ENCODE measurements at places on chromosomes 16 and 17. TPM values are rescaled to one million over a fixed set of nuclear protein-coding genes. Genes with fewer than 3 reads are reported as not detected.

The NDE1 gene
- total RNA-seq = 17.5 TPM

- no peak for DNase-seq
These were observed 102.4 kb downstream of the ABCC12 start for GRCh38 chr16:48053418-48053745.

GRCh38 chr16:57680842-57681375, 12.8 kb downstream of the ADGRG3 start:
- DNase-seq = no peak

DNA sequence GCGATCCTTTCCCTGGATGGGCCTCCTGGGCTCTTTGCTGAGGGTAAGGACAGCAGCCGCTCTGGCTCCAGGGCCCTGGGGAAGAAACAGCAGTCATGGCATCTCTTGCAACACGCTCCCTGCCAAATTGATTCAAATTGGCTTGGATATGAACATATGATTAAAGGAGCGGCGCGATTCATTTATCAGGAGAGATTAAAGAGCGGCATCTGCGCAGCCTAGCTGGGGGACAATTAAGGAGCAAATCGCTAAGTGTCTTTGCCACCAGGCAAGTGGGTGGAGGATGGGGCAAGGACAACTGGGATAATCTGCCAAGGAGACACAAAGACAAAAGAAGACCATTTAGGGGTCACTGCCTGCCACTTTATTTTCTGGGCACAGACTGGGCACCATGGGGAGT, 27.8 kb downstream of the PIPOX start:
- DNase-seq = no peak

GRCh38 chr17:66988069-66988798, 23.7 kb downstream of the CACNG4 start:
- no peak for DNase-seq

The GNPTG gene
- total RNA-seq = 31.7 TPM

- peak; percentile 62 for DNase-seq
These were observed 1.3 kb downstream of the NETO2 start for GRCh38 chr16:47142486-47142820.

All from lung microvascular endothelial cell (primary cell).